Skin of body (tissue), 3 donors: ENCODE measurements at places on chromosomes 11 and 22. TPM values are rescaled to one million over a fixed set of nuclear protein-coding genes. Genes with fewer than 3 reads are reported as not detected.

- DNase-seq, result no peak
Observed at GRCh38 chr22:49735411-49735900, 92.2 kb downstream of the BRD1 start.

DNA sequence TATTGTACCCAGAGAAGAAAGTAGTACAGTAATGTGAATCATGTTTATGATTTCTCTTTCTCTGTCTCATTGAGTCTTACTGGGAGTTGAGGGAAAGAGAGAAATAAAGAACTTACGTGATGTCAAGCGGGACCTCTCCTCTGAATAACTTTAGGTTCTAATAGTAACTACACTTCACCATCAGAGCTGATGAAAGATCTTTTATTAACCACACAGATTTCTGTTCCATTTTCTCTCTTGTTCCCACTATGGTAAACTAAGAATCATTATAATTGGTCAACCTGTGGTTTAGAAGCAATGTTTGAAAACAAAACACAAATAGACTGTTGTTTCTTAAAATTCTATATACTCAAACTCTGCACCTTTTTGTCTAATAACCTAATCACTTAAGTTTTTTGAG lies 142.3 kb downstream of the ELP4 start:
- DNase-seq, result no peak

Gene CRYAB
- 43.2 TPM for total RNA-seq

- no peak for DNase-seq
Observed at GRCh38 chr22:42785706-42786499, 65.2 kb upstream of the A4GALT start.
